ENCODE measurements at places on chromosomes 4 and X.

DNA sequence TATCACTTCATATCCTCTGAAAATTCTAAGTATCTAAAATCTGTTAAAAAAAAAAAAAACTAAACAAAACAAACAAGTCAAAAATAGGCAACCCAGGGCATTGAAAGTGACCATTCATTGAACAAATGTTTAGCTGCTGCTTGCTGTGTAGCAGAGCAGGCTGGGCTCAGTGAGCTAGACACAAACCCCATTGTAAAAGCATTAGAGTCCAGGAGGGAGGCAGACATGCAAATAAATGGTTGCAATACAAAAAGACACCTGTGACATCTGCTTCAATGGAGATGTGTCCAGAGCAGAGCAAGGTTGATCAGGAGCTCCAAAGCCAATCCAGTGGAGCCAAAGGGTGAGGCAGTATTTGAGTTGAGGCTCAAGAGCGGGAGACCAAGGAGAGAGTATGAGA, 267.3 kb upstream of the GATB start:
- DNase-seq, result no peak

DNA sequence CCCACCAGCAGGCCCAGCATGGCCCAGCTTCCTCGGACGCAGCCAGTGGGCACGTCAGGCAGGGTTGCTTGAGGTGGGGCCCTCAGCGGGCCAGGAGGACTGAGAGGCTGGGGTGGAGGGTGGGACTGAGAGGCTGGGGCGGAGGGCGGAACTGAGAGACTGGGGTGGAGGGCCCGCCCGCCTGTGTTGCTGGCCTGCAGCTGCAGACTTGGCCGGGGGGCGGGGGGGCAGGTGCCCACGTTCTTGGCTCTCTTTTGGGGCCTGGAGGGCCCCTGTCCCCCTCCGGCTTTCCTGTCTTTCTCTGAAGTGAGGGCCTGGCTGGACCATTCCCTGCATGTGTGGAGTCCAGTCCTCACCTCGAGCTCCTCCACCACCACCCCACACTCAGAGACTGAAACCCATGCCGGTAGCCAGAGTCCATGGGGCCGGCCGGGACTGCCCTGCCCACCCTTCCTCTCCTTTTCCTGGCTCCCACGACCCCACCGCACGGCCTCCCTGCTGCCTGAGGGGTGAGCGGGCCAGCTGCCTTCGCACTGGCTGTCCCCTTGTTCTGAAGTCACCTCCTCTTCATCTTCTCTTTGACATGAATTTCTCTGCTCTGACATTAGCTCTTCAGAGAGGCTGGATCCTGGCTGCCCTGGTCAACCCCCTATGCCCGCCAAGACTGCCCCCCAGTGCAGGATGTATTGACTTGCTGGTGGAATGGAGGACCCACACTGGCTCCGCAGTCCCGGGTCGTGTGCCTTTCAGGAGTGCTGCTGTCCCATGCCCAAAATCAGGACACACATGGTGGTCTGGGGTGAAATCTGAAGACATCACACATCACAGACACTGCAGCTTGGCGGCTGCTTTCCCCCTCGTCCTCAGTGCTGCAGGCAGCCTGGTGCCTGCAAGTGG, 10.1 kb upstream of the NKX1-1 start:
- DNase-seq, result no peak

DNA sequence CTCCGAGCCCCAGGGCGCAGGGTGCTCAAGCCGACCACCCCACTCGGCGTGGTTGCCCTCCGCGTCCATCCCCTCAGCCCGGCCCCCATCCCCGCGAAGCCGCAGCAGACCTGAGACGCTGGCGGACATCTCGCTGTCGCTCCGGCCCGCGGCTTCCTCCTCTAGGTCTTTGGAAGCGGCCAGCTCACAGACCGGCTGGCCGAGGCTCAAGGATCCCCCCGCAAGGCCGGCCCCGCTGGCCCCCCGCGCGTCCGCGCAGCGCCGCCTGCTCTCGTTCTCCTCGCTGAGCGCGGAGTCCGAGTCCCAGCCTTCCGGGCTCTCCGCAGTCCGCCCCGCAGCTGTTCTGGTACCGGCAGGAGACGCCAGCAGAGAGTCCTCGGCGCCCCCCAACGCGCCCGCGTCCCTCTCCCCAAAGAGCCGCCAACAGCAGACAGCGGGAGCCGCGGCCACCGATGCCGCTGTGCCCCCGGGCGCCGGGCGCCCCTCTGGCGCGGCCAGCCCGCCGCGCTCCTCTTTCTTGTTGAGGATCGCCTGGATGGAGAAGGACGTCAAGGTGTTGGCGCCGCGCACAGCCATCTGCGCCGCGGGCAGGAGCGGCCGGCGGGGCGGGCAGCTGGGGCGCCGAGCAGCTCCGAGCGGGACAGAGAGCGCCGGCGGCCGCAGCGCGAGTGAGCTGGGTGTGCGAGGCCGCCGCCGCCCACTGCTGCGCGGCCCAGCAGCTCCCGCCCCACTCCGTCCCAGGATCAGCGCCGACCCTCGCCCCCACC, at the start of gene NKX3-2:
NKX3-2 (minus strand) TSS at position 670 of the 767 bp plus-strand sequence; CDS start at position 576, 94 bp downstream.
- no peak for DNase-seq

GRCh38 chr4:8441499-8442091, 1.0 kb downstream of the TRMT44 start:
- no peak for DNase-seq
